ENCODE measurements at places on chromosomes 12 and 14. TPM values are rescaled to one million over a fixed set of nuclear protein-coding genes. Genes with fewer than 3 reads are reported as not detected.

KCNC2 gene
- not detected for total RNA-seq

REP15 gene
- not detected for total RNA-seq

GNG2 gene
- 174 TPM for total RNA-seq

NTS gene
- total RNA-seq: not detected

- no peaks in the 10 kb centered on the region for H3K27me3 ChIP-seq
- no peak overlapping the region for H3K4me3 ChIP-seq
- no peak for DNase-seq
- no peak overlapping the region for H3K27ac ChIP-seq
- H3K36me3 ChIP-seq: no peaks in the 10 kb centered on the region
Observed at GRCh38 chr12:63382930-63383329, 231.9 kb upstream of the AVPR1A start.

DNA sequence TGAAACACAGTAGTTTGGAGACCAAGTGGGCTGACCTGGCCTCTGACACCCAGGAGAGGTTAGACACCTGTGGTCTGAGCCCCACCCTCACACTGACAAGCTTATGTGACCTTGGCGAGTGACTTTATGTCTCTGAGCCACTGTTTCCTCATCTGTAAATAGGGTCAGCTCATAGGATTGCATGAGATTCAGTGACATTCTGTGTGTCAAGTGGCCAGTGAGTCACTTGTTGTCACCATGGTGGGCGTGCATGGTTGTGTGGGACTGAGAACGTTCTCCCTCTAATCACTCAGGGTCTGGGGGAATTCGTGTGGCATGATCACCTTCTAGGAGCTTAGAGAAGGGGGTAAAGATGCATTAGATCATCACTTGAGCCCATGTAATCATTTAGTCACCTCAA lies 146.4 kb downstream of the PHETA1 start:
- no peaks in the 10 kb centered on the region for H3K27me3 ChIP-seq
- H3K36me3 ChIP-seq: no peaks in the 10 kb centered on the region
- no peak overlapping the region for H3K27ac ChIP-seq

DNA sequence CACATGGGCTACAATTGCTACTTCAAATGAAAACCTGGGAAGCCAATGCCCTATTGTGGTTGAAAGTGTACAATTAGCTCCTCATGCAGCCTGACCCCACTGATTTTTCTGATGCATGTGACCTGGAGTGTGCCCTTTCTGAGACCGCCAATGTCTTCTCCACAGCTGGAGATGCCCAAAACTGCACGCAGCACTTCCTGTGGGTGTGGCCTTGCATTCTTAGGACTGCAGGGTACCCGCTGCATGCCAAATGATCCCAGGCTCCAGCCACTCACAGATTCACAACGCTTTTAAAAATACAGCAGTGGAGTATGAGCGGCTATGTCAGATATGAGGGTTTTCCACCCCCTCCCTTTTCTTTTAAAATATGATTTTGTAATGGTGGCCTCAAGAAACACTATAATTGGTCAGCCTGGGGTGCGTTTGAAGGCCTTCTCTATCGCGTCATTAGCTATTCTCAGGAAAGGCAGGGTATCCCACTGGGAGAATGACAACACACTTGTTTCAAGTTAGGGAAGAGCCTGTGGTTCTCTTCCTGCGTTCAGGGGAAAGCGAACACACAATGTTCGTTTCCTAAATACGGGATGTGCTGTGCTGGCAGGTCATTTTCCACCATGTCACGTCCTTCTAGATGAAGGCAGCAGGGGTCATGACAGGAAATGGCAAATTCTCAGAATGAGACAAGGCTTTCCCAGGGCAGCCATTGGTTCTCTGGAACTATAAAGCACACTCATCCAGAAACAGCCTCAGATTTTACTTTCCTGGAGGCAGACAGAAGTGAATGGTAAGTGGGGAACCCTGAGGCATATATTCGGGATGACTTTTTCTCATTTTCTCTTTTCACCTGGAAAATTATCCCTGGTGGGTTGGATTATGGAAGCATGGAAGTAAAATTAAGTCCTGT lies at the start of gene APOLD1:
Gene APOLD1 (plus strand): TSS at position 749 of the 904 bp plus-strand sequence. CDS start 33 bp downstream, at position 782.
- peaks cover 2% of the 10 kb centered on the region for H3K36me3 ChIP-seq
- no peaks in the 10 kb centered on the region for H3K27me3 ChIP-seq
- H3K27ac ChIP-seq: peak within 1 kb of the TSS; percentile 76
- peaks cover 36% of the 10 kb centered on the region for H3K4me1 ChIP-seq

GRCh38 chr12:29650371-29650770 lies 133.4 kb downstream of the TMTC1 start:
- H3K27ac ChIP-seq: no peak overlapping the region
- no peaks in the 10 kb centered on the region for H3K4me1 ChIP-seq
- no peak for DNase-seq
- H3K36me3 ChIP-seq: no peaks in the 10 kb centered on the region
- H3K4me3 ChIP-seq: no peak overlapping the region

DNA sequence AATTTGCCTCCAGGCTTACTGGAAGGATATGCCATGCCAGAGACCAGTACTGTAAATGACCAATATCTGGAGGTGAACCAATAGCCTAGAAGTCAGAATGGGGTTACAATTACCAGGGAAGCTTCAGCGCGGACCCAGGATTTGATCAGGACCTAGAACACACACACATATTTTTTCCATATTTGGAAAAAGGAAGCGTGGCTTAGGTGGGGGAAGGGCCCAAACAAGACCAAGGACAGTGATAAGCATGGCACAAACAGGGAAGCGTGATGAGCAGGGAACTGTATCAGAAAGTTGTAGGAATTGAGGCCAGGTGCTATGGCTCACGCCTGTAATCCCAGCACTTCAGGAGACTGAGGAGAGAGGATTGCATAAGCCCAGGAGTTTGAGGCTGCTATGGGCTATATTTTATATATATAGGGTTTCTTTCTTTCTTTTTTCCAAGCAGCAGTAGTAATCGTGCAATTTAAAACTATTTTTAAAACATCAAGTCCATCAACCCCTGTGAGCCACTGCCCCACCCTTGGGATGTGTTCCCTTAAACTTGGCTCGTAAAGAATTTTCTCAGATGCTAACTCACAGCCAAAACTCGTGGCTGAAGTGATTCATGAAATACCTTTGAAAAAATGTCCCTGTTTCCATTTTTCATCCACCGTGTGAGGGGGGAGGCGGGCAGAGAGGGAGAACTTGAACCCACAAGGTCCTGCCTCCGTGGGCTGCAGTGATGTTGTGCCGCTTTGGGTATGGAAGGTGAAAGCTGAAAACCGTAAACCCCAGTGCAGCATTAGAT lies 16.7 kb downstream of the HRK start:
- H3K27me3 ChIP-seq: peaks cover 8% of the 10 kb centered on the region
- H3K4me1 ChIP-seq: peaks cover 7% of the 10 kb centered on the region
- no peak overlapping the region for H3K27ac ChIP-seq
- no peak for DNase-seq

DNA sequence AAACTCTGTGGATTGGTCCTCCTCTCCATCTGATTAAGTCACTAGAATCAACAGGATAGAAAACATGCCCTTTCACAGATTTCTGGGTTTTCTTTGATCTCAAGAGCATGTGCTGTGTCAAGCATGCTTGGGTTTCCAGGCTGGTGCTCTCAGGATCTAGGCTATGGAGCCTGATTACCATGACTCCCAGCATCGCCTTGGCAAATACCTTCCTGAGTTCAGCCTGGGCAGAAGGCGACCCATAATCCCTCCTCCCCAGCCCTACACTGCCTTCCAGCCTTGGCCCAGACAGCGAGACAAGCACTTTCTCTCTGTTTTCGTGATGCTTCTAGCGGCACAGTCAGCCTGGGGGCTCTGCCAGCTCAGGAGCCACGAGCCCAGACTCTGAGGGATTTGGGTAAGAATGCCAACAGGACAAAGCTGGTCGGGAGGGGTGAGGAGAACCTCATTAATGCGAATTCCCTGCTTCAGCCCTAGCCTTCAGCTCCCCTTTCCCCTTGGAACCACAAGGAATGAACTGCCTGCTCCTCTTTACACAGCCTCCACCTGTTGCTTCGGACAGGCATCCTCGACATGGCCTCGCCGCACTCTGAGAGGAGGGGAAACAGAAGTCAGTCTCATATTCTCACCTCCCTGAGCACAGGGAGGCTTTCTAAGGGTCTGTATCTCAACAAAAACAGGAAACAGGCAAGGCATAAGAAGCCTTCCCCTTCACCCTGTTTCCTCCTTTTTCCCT lies 227.1 kb downstream of the MSRB3 start:
- no peaks in the 10 kb centered on the region for H3K4me1 ChIP-seq
- no peak overlapping the region for H3K27ac ChIP-seq
- H3K4me3 ChIP-seq: no peak overlapping the region
- peaks cover 3% of the 10 kb centered on the region for H3K27me3 ChIP-seq

- no peaks in the 10 kb centered on the region for H3K36me3 ChIP-seq
- H3K4me3 ChIP-seq: no peak overlapping the region
- peaks cover 10% of the 10 kb centered on the region for H3K27me3 ChIP-seq
- DNase-seq: no peak
Observed at GRCh38 chr14:90177539-90178189, 78.7 kb upstream of the PSMC1 start.

- no peak for DNase-seq
- no peak overlapping the region for H3K27ac ChIP-seq
- H3K36me3 ChIP-seq: peaks cover 4% of the 10 kb centered on the region
Observed at GRCh38 chr12:57965766-57966165, 24.4 kb downstream of the ATP23 start.

GRCh38 chr12:65891987-65892481 lies 67.8 kb downstream of the HMGA2 start:
- H3K4me3 ChIP-seq: no peak overlapping the region
- peaks cover 13% of the 10 kb centered on the region for H3K27me3 ChIP-seq
- H3K27ac ChIP-seq: no peak overlapping the region
- H3K36me3 ChIP-seq: no peaks in the 10 kb centered on the region
- no peaks in the 10 kb centered on the region for H3K4me1 ChIP-seq

DNA sequence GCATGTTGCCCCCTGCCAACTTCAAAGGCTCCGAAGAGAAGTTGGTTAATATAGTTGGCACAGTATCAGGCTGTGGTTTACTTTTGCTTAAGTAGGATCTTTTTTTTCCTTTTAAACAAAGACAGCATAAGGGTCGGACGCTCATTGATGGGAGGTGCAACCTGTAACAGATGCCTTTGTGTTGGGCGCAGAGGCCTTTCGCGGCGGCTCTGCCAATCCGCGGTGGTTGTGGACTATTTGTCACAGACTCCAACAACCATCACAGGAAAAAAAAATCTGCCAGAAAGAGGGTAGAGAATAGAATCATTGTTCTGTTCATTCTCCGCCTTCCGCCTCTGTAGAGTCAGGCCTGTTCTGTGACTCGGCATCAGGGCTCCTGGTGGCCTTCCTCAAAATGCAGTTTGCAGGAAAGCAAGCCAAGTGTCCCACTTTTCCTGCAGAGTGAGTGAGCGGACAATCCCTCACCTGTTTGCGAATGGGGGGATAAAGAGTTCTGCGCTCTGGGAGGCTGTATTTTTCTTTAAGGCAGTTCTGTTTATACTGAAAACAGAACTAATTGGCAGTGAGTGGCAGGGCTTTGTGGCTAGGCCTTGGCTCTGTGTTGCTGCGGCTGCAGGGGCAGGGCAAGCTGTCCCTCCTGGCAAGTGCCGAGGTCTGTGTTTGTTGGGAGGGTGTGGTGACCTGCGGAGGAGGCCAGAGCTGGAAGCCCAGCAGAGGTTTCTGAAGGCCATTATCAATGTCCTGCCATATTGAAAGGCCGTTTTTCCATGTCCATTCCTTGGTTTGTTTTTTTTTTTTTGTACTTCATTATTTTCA lies 83.0 kb upstream of the PIWIL1 start:
- no peak for DNase-seq
- H3K27me3 ChIP-seq: peaks cover 2% of the 10 kb centered on the region
- no peak overlapping the region for H3K4me3 ChIP-seq
- no peaks in the 10 kb centered on the region for H3K4me1 ChIP-seq
- no peaks in the 10 kb centered on the region for H3K36me3 ChIP-seq

DNA sequence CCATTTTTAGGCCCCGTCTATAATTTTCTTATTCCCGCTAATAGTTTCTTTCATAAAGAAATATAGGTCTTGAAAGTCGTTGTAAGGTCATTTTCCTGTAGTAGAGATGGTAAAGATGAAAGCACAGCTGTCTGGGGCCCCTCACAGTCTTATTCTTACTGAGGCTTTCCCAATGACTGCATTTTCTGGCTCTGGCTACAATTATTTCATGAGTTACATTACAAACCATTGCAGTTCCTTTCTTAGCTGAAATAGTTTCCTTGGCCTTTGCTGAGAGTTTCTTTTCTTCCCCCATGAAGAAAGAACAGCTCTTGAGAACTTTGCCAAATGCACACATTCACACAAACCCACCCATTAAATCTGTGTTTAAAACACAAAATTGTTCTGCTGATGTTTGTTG lies 113.0 kb downstream of the DYRK2 start:
- H3K4me3 ChIP-seq: no peak overlapping the region
- H3K27me3 ChIP-seq: no peaks in the 10 kb centered on the region
- no peak overlapping the region for H3K27ac ChIP-seq
- H3K36me3 ChIP-seq: peaks cover 4% of the 10 kb centered on the region

- H3K36me3 ChIP-seq: peaks cover 4% of the 10 kb centered on the region
- H3K4me1 ChIP-seq: peaks cover 40% of the 10 kb centered on the region
- H3K27me3 ChIP-seq: no peaks in the 10 kb centered on the region
- H3K27ac ChIP-seq: peak overlapping the region; percentile 74
- no peak overlapping the region for H3K4me3 ChIP-seq
Observed at GRCh38 chr12:67482751-67483661, 165.5 kb upstream of the DYRK2 start.
